ENCODE measurements at places on chromosomes 16 and 17. TPM values are rescaled to one million over a fixed set of nuclear protein-coding genes. Genes with fewer than 3 reads are reported as not detected.
A peak's percentile ranks its signal among the peaks of the same experiment; 100 is the strongest.

- no peaks in the 10 kb centered on the region for H3K36me3 ChIP-seq
- H3K4me3 ChIP-seq, result peak overlapping the region; percentile 46
- no peaks in the 10 kb centered on the region for H3K4me1 ChIP-seq
These were observed 78.1 kb upstream of the TOB1 start for GRCh38 chr17:50944054-50944901.

- H3K27me3 ChIP-seq, result no peaks in the 10 kb centered on the region
- peaks cover 1% of the 10 kb centered on the region for H3K36me3 ChIP-seq
- no peaks in the 10 kb centered on the region for H3K4me1 ChIP-seq
- no peak overlapping the region for H3K4me3 ChIP-seq
- H3K27ac ChIP-seq, result no peak overlapping the region
These were observed 103.6 kb downstream of the SDR42E1 start for GRCh38 chr16:81907681-81908080.

DNA sequence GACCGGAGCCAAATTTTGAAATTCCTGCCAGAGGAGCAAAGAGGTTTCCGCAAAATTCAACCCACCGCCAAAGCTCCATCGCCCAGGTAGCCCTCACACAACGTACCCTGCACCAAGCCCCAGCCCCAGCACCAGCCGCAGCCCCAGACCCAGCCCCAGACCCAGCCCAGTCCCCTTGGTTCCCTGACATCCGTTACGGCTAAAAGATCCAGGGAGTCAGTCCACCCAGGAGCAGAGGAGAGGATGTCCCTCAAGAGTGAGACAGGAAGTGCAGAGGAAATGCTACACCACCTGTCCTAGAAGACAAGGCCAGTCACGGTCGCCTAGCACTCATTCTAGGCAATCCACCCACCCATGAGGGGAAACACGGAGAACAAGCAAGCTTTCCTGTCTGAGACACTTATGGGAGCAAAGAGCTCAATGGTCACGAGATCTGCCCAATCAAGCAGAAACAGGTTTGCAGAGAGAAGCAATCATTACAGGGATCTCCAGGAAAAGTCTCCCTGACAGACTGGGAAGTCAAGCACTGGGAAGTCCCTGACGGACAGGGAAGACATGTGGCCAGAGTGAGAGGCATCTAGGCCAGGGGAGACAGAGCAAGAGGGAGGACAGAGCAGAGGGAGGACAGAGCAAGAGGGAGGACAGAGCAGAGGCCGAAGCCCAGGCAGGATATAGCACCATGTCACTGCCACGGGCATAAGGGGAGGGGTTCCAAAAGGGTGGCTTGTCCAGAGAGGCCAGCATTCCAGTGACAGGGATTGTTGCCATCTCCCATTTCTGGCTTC lies 15.0 kb upstream of the KCNJ18 start:
- H3K4me3 ChIP-seq, result no peak overlapping the region
- H3K4me1 ChIP-seq, result no peaks in the 10 kb centered on the region
- H3K27me3 ChIP-seq, result no peaks in the 10 kb centered on the region
- no peak for DNase-seq

DNA sequence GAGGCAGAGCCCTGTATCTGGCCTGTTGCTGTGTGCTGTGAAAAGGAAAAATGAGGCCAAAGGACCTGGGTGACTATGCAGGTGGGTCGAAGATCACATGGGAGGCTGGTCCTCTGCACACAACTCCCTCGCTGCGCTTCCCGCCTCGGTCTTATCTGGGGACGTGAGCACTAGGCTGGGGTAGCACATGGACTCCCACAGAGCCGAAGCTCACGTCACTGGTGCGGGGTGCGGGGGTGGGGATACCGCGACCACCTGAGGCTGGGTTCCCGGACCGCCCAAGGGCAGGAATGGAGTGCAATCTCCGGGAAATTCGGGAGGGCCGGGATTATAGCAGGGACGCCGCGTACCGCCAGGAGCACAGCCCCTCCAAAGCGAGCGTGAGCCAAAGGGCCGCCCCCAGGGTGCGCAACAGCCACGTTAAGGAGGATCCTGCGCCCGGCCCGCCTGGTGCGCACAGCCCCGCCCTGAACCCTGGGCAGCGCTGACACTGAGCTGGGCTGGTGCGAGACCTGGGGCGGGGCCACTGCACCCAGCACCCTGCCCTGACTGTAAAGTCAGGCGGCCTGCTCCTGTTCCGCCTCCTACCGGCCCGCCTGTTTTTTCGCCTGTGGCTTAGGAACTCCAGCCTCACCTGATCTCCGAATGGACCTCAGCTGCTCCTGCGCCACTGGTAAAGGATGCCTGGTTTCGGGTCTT lies 4.8 kb downstream of the MT1A start:
- H3K4me1 ChIP-seq, result no peaks in the 10 kb centered on the region
- H3K27ac ChIP-seq, result no peak overlapping the region
- peak; percentile 79 for DNase-seq
- no peaks in the 10 kb centered on the region for H3K36me3 ChIP-seq
- peak overlapping the region; percentile 76 for H3K4me3 ChIP-seq
- H3K27me3 ChIP-seq, result peaks cover 79% of the 10 kb centered on the region

DNA sequence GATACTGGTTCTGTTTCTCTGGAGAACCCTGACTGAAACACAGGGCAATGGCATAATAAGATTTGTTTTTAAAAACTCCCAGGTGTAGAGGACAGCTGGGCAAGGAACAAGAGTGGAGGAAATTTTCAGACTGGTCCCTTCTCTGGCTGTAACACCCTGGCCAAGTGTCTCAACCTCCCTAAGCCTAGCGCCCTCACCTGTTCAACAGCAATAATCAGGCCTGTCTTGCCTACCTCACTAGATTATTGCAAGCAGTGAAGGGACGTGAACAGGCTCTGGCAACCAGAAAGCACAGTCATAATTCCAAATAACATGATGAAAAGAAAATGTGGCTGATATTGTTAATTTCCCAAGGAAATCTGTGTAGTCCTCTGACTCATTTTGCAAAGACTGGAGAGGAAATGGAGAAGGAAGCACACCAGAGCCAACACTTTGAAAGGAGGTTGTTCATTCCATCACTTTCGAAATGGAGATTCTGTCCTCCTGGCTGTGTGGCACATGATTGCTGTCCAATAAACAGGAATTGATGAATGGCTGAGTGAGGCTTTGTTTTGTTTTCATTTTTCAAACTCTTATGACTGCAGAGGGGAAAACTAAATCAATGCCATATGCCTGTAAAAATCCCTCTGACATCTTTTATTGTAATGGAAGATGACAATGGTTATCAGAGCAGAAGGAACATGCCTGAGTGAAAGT lies 87.5 kb upstream of the HLF start:
- H3K4me3 ChIP-seq, result no peak overlapping the region
- no peaks in the 10 kb centered on the region for H3K4me1 ChIP-seq
- H3K36me3 ChIP-seq, result peaks cover 13% of the 10 kb centered on the region
- H3K27me3 ChIP-seq, result no peaks in the 10 kb centered on the region
- no peak overlapping the region for H3K27ac ChIP-seq
- DNase-seq, result peak; percentile 61

- peaks cover 59% of the 10 kb centered on the region for H3K36me3 ChIP-seq
- no peak for DNase-seq
- no peaks in the 10 kb centered on the region for H3K4me1 ChIP-seq
- peak overlapping the region; percentile 48 for H3K4me3 ChIP-seq
- no peak overlapping the region for H3K27ac ChIP-seq
These were observed 46.8 kb downstream of the FOXK2 start for GRCh38 chr17:82566129-82566960.

GRCh38 chr17:79065105-79065670 lies 9.4 kb upstream of the ENGASE start:
- H3K4me3 ChIP-seq, result no peak overlapping the region
- no peaks in the 10 kb centered on the region for H3K4me1 ChIP-seq
- no peaks in the 10 kb centered on the region for H3K27me3 ChIP-seq

Gene BAIAP3
- 6.8 TPM for total RNA-seq

- no peak overlapping the region for H3K4me3 ChIP-seq
- H3K36me3 ChIP-seq, result no peaks in the 10 kb centered on the region
- H3K27ac ChIP-seq, result no peak overlapping the region
- no peaks in the 10 kb centered on the region for H3K27me3 ChIP-seq
- no peak for DNase-seq
These were observed 52.0 kb upstream of the CBX4 start for GRCh38 chr17:79891113-79891730.

GRCh38 chr17:63450551-63450950 lies 4.4 kb upstream of the CYB561 start:
- H3K4me3 ChIP-seq, result no peak overlapping the region
- no peaks in the 10 kb centered on the region for H3K36me3 ChIP-seq
- H3K4me1 ChIP-seq, result peaks cover 2% of the 10 kb centered on the region
- H3K27me3 ChIP-seq, result no peaks in the 10 kb centered on the region
- DNase-seq, result no peak

- no peak for DNase-seq
- H3K36me3 ChIP-seq, result peaks cover 19% of the 10 kb centered on the region
- no peaks in the 10 kb centered on the region for H3K27me3 ChIP-seq
These were observed 22.9 kb downstream of the CHCT1 start for GRCh38 chr17:60445144-60445543.

GRCh38 chr16:88783391-88784073 lies 1.5 kb downstream of the PIEZO1 start:
- H3K4me1 ChIP-seq, result no peaks in the 10 kb centered on the region
- H3K36me3 ChIP-seq, result no peaks in the 10 kb centered on the region
- H3K27ac ChIP-seq, result no peak overlapping the region
- H3K27me3 ChIP-seq, result no peaks in the 10 kb centered on the region
- no peak for DNase-seq

GRCh38 chr17:32120141-32120540 lies 22.2 kb upstream of the RHOT1 start:
- H3K36me3 ChIP-seq, result no peaks in the 10 kb centered on the region
- H3K27me3 ChIP-seq, result no peaks in the 10 kb centered on the region
- no peaks in the 10 kb centered on the region for H3K4me1 ChIP-seq
- DNase-seq, result peak; percentile 28

DNA sequence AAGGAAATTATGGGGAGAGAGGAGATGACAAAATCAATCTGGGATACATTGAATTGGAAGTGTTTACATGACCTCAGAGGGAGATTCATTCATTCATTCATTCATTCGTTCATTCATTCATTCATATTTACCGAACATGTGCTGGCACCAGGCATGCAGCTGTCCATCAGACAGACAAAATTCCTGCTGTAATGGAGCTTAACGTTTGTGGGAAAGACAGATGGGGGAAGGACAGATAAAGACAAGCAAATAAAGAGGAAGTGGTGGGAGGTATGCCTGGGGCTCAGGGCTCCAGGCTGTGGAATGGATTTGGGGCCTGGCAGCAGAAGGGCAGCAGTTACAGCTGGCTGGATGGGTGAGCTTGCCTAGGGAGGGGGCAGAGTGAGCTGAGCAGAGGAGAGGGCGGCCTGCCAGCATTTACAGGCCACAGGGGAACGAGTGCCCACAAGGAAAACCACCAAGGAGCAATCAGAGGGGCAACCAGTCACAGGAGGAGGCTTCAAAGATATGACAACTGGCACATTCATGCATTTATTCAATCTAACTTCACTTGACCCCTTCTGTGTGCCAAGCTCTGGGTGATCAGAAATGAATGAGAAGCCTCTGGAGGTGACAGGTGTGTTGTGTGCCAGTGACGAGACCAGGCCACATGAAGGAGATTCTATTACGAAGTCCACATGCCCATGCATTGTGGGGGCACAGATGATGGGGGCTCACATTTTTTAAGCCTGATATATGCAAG lies 48.5 kb downstream of the ARHGAP27 start:
- H3K27me3 ChIP-seq, result no peaks in the 10 kb centered on the region
- no peaks in the 10 kb centered on the region for H3K36me3 ChIP-seq

DNA sequence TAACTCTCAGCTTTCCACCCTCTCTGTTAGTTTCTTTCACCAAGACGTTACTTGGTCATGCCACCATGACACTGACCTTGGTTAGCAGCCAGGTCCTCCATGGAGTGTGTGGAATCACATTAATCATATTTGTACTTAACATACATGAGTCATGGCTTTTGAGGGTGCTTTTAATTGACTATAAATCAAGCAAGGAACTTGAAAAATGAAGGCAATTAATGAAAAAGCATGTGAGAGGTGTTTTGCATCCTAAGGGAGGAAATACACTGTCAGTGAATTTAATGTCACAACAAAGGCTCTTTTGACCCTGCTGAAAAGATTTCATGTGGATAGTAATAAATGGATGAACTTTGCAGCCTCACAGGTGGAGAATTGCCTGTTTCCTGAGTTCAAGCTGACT lies 240.7 kb downstream of the CDH13 start:
- DNase-seq, result no peak
- no peak overlapping the region for H3K4me3 ChIP-seq
- no peak overlapping the region for H3K27ac ChIP-seq
- no peaks in the 10 kb centered on the region for H3K4me1 ChIP-seq
- no peaks in the 10 kb centered on the region for H3K27me3 ChIP-seq

GRCh38 chr17:50169121-50169764 lies 3.4 kb downstream of the SGCA start:
- peak; percentile 91 for DNase-seq
- H3K4me3 ChIP-seq, result no peak overlapping the region
- H3K4me1 ChIP-seq, result peaks cover 3% of the 10 kb centered on the region
- H3K36me3 ChIP-seq, result no peaks in the 10 kb centered on the region
- H3K27ac ChIP-seq, result no peak overlapping the region

Gene SMTNL2
- 1.6 TPM for total RNA-seq

Gene KATNIP
- 13.2 TPM for total RNA-seq

DNA sequence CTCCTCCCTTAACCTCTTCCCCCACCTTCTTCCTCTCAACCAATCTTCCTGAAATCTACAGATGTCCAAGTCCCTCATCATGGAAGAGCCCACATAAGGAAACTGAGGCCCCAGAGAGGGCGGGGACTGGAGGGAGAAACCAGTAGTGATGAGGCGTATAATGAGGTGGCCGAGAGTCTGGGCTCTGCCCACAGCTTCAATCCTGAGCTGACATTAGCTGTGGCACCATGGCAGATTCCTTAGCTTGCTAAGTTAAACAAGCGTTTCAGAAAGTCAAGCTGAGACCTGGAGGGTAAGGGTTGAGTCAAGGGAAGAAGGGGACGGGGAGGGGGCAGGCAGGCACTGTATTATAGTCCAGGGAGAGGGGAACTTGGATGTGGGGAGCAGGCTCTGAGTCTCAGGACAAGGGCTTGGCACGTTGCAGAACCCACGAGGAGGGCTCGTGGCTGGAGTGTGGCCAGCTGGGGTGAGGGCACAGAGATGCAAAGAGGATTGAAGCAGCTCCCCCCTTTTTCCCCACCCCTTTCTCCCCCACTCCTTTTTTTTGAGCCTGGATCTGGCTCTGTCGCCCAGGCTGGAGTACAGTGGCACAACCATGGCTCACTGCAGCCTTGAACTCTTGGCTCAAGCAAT lies 13.3 kb downstream of the ARHGAP23 start:
- no peak for DNase-seq
- no peak overlapping the region for H3K27ac ChIP-seq
- H3K4me1 ChIP-seq, result peaks cover 6% of the 10 kb centered on the region
- H3K27me3 ChIP-seq, result no peaks in the 10 kb centered on the region
- peaks cover 2% of the 10 kb centered on the region for H3K36me3 ChIP-seq

Gene NPIPB8
- total RNA-seq, result not detected

Gene TMC8
- total RNA-seq, result 1.9 TPM

Gene TLCD3B
- 22.3 TPM for total RNA-seq

- H3K27me3 ChIP-seq, result no peaks in the 10 kb centered on the region
- DNase-seq, result no peak
- no peak overlapping the region for H3K4me3 ChIP-seq
- no peaks in the 10 kb centered on the region for H3K4me1 ChIP-seq
These were observed 21.5 kb downstream of the KCNG4 start for GRCh38 chr16:84218176-84218823.

Measured in H9 (cell line).